ENCODE measurements at places on chromosomes 5 and 9.

DNA sequence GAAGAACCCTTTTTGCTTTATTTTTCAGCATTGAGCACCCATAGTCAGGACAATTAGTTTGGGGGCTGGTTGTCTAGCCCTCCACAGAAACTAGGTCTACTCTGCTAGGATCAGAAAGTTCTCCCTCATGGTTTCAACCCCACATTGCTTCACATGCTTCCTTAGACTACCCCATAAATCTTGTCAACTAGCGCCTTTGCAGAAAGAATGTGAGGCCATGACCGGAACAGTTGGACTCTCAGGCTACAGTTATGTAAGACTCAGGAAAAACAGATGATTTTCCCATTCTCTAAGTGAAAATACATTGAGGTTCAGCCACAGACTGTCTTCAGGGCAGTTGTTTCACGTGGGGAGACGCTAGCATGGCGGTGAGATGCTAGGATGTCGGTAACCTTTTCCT lies 255.6 kb downstream of the NR3C1 start:
- no peak for DNase-seq

DNA sequence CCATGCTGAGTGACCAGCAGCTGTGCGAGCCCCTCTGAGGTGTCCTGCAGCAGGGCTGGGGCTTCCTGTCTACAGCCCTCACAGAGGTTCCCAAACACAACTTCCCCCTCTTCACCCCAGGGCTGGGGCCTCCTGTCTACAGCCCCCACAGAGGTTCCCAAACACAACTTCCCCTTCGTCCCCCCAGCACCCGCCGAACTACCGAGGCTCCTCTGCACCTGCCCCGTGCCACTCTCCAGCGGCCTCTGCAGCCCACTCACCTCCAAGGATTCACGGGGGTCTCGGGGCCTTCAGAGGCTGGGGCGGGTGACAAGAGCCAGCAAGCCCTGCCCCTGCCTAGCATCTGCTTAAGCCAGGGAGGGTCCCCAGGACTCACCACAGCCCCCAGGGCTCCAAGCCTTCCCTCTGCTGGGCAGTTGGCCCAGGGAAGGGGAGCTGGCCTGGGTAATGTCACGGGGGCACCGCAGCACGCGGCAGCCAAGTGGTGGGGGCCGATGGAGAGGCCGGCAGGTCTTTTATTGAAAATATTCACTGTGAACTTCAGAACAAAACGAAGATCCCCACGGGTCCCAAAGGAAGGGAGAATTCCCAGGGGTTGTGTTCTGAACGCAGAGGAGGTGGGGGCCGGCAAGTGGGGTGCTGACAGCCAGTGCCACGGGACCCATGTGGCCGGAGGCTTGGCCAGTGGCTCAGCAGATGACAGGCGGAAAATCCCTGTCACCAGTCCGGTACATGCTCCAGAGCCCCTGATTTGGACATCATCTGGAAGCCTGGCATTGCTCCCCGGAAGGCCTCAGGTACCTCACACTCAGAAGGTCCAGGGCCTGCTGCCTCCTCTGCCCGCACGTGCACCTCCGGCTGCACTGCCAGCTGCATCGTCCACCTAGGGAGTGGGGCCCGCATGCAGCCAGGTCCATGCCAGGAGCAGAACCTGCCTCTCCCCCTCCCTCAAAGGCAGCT lies 125.3 kb downstream of the ADAMTS2 start:
- DNase-seq, result no peak

DNA sequence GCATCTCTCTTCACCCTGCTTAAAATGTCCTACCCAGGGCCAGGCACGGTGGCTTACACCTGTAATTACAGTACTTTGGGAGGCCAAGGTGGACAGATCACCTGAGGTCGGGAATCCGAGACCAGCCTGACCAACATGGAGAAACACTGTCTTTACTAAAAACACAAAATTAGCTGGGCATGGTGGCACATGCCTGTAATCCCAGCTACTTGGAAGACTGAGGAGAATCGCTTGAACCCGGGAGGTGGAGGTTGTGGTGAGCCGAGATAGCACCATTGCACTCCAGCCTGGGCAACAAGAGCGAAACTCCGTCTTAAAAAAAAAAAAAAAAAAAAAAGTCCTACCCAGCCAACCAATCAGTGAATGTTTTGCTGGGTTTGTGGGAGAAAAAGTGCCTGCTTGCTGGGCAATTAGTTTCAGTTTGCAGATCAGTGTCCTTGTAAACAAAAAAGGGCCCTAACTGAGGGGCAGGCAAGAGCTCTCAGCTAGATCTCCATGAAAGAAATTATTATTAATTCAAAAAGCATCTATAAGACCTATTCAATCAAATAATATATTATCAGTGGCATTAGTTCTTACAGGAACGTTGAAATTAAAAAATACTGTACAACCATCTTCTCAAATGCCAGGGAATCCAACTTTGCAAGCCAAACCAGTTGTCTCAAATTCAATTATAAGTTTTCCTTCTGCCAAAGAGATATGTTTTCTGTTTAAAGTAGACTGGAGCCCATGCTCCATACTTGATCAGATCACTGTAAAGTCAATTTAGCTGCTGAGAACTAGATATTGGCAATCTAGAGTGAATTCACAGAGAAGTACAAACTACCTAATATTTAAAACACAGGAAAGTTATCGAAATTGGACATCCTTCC lies 3.9 kb downstream of the MEGF9 start:
- no peak for DNase-seq

DNA sequence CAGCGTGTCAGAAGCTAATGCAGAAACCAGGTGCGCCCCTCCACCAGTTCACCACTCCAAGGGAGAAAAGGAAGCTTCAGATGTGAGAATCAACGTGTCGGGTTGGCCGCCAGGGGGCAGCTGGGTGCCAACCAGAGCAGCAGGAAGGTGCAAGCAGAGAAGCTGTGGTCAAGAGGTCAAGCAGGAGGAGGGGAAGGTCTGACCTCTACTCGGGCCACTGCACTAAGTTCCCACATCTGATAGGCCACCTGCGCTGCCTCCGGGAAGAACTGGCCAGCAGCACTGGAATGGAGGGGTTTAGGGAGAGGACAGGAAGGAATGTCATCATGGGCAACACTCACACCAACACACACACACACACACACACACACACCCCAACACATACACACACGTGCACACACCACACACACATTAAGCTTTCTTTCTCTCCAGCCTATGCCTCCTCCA lies 31.4 kb downstream of the ANXA6 start:
- peak; percentile 46 for DNase-seq

- no peak for DNase-seq
Observed at GRCh38 chr9:104386425-104387069, 117.5 kb upstream of the OR13F1 start.

DNA sequence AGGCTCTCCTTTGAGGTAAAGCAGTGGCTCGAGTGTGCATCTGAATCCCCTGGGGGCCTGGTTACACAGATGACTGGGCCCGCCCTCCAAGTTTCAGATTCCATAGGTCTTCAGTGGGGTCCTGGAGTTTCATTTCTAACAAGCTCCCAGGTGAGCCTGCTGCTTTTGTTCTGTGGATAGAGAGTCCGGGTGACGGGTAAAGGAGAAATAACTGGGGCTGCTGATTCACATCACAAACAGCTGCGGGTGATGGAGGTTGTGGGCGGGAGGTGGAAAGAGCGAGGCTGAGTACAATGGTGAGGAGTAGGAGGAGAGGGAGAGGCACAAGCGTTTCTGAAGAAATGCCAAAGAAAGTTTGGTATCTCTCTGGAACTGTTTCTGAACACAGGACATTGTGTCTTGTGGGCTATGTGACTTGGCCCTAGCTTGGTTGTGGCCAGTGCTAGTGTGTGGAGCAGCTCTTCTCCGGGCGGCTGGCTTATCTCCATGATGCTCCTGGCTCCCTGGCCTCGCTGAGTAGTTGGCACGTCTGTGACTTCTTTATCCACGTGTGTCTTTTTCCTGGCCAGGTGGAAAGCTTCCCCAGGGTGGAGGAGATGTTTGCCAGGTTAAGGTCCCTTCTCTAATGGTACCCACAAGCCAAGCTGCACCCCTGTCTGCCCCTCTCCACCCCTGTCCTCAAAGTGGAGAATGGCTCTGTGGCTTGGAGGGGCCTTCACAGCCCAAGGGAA lies 61.7 kb downstream of the HSPA4 start:
- peak; percentile 45 for DNase-seq

- DNase-seq, result no peak
Observed at GRCh38 chr9:110027671-110028081, 180.3 kb downstream of the C9orf152 start.

- no peak for DNase-seq
Observed at GRCh38 chr5:11602298-11602697, 301.9 kb downstream of the CTNND2 start.

GRCh38 chr9:25936031-25936430 lies 257.8 kb upstream of the TUSC1 start:
- no peak for DNase-seq

DNA sequence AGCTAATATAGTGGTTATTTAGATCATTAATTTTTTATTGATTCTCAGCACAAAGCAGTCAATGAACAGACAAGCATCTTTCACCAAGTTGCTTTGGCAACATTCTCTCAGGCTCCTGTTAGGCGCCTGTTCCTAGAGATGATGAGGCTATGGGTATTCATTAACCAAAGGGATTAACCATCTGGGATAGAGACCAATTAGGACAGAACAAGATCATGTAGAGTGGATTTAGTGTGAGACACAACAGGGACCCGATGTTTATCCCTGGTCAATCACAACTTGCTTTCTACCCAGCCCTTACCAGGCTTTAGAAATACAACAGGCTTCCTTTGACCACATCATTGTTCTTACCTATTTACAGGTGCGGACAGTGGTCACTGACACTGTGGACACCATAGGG lies 82.2 kb downstream of the PJA2 start:
- no peak for DNase-seq

DNA sequence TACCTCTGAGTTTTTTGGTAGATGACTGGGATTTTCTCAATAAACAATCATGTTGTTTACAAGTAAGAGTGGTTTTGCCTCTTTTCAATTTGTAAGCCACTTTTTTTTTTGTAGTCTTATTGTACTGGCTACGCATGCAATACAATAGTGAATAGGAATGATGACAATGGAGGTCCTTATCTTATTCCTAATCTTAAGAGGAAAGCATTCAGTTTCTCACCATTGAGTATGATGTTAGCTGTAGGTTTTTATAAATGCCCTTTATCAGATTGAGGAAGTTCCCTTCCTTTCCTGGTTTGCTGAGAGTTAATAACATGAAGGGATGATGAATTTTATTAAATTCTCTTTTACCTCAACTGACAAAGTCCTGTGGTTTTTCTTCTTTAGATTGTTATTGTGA lies 155.2 kb downstream of the ADAMTSL1 start:
- no peak for DNase-seq

DNA sequence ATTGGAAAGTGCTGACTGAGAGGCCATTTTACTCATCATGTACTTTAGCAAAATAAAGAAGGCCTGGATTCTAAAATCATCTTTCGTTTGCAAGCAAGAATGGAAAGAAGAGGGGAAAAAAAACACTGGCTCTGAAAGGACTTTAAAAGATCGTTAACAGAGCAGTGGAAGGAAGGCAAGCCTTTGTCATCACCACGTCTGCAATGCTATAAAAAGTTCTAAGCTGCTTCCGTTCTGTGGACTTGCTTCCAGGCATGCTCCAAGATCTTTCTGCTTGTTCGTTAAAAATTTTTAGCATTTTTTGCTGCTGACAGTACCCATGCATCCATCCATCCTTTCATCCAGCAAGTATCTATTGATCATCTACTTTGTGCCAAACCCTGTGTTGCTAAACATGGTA lies 226.5 kb downstream of the GABBR2 start:
- DNase-seq, result no peak

DNA sequence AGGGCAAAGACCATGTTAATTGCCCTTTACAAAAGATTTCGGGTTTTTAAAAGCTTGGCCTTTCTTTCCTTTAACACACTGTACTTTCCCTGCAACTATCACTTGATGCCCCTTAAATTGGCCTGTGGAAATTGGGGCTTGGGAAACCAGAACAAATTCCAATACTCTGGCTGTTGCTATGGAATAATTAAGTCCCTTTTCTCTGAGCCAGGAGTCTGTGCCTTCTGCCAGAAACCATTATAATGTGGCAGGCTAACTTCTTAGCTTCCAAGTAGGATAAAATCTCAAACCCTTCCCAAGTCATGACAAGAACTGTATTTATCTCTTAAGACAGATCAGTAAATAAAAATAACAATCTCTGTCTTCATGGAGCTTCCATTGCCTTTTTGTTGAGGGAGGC lies 1.1 kb upstream of the SPINK1 start:
- DNase-seq, result no peak

DNA sequence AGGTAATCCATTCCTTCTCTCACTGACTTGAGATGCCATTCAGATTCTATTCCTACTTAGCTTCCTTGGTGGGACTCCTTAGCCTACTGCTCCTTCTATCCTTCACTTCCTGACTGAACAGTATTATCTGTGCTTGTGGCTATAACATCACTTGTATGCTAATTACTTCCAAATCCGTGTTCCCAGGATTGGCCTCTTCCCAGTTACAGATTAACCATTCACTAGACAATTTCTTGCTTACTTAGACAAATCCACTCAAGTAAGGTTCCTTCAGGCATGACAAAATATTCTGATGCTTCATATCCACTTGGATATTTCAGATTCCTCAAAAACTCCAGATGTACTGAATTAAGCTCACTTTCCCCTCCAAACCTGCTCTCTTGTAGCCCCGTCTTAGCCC lies 18.3 kb downstream of the LIFR start:
- DNase-seq, result no peak

GRCh38 chr5:131381777-131382176 lies 117.9 kb downstream of the CDC42SE2 start:
- no peak for DNase-seq

- no peak for DNase-seq
Observed at GRCh38 chr5:74303578-74303977, 336.9 kb downstream of the ENC1 start.

GRCh38 chr5:106171708-106172107 lies 1499.0 kb downstream of the EFNA5 start:
- DNase-seq, result no peak

DNA sequence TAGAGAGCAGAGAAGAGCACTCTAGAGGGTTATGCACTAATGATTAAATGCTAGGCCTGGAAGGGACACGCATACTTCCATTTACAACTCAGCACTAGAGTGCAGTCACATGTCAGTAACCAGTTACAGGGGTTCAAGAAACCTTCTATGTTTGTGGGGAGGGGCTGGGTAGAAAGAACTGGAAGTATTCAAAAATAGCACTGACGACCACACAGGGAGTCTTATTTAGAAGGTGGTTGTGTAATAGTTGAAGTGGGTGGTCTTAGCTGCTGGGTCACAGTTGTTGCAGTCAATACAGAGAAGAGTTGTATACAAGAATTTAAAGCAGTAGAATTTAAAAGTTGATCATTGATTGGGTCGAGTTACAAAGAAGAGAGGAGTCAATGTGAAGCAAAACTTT lies 15.4 kb downstream of the AOPEP start:
- DNase-seq, result no peak

DNA sequence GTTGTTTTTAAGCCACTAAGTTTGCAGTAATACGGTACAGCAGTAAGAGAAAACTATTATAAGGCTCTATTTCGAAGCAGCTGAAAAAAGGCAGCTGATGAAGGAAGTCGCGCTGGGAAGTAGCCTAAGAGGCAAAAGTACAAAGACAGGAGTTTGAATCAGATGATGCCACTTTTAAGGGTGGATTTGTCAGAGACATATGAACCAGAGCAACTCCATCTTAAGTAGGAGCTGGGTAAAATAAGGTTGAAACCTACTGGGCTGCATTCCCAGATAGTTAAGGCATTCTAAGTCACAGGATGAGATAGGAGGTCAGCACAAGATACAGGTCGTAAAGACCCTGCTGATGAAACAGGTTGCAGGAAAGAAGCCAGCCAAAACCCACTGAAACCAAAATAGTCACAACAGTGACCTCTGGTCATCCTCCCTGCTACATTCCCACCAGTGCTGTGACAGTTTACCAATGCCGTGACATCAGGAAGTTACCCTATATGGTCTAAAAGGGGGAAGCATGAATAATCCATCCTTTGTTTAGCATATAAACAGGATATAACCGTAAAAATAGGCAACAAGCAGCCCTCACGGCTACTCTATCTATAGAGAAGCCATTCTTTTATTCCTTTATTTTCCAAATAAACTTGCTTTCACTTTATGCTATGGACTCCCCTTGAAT lies 91.8 kb upstream of the PRSS3 start:
- no peak for DNase-seq

All from activated T-cell treated with anti-CD3 and anti-CD28 coated beads for 24 hours (primary cell).